ENCODE measurements at places on chromosomes 4 and X. TPM values are rescaled to one million over a fixed set of nuclear protein-coding genes. Genes with fewer than 3 reads are reported as not detected.

The TREX2 gene
- 0.58 TPM for total RNA-seq

- DNase-seq, result no peak
- H3K27me3 ChIP-seq, result peaks cover 6% of the 10 kb centered on the region
- H3K4me1 ChIP-seq, result no peaks in the 10 kb centered on the region
- H3K36me3 ChIP-seq, result no peaks in the 10 kb centered on the region
Measured at GRCh38 chrX:129614481-129615255, 40.1 kb downstream of the APLN start.

GRCh38 chr4:77154065-77154464 is 2.9 kb upstream of the CCNG2 start:
- H3K4me3 ChIP-seq, result no peak overlapping the region
- H3K27me3 ChIP-seq, result peaks cover 3% of the 10 kb centered on the region
- H3K4me1 ChIP-seq, result peaks cover 28% of the 10 kb centered on the region
- no peaks in the 10 kb centered on the region for H3K36me3 ChIP-seq
- H3K27ac ChIP-seq, result no peak overlapping the region

- H3K27ac ChIP-seq, result no peak overlapping the region
- H3K36me3 ChIP-seq, result no peaks in the 10 kb centered on the region
- DNase-seq, result no peak
- no peak overlapping the region for H3K4me3 ChIP-seq
- no peaks in the 10 kb centered on the region for H3K27me3 ChIP-seq
Measured at GRCh38 chrX:29042341-29042740, 455.1 kb downstream of the IL1RAPL1 start.

The CFAP97 gene
- total RNA-seq, result 42.2 TPM

The PDLIM3 gene
- total RNA-seq, result not detected

DNA sequence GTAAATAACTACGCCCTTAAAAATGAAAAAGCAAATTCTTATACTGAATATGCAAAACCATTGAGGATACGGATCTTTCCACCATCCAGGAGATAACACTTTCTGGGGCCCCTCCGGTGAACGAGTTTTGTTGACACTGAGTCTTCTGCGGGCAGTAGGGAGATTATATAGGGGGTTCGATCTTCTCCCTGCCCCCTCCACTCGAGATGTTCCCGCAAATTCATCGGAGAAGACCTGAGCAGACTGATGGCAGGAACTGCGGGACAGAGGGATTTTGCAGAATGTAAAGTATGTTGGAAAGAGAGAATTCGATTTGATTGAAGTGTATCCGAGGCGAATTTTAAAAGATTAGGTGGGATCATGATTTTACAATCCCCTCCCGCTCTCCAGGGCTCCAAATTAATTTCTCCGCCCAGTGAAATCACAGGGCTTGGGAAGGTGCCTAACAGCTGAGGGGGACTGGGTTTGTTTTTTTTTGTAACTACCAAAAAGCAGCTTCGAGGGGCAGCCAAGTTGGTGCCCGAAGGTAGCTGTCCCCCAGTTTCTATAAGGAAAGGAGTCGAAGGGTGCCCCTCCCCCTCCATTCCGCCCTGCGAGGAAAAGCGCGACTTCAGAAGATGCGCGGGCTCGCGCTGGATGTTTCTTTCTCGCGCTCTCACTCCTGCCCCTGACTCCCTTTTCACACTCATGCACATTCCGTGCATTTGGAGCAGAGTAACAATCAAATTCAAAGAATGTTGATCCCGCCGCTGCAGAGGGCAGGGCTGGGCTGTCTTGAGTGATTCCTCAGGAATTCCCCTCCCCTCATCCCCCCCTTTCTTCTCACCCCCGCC is 1.2 kb downstream of the TMEM255A start:
- H3K27ac ChIP-seq, result no peak overlapping the region
- DNase-seq, result no peak
- H3K36me3 ChIP-seq, result no peaks in the 10 kb centered on the region
- peaks cover 22% of the 10 kb centered on the region for H3K4me1 ChIP-seq

- peaks cover 29% of the 10 kb centered on the region for H3K36me3 ChIP-seq
- H3K4me1 ChIP-seq, result peaks cover 44% of the 10 kb centered on the region
- peak; percentile 85 for DNase-seq
Measured at GRCh38 chr4:107951551-107951950, 20.2 kb downstream of the CYP2U1 start.

The TEX11 gene
- not detected for total RNA-seq

The TMEM156 gene
- 0.17 TPM for total RNA-seq

- no peak overlapping the region for H3K27ac ChIP-seq
- no peaks in the 10 kb centered on the region for H3K36me3 ChIP-seq
- peak; percentile 44 for DNase-seq
- no peak overlapping the region for H3K4me3 ChIP-seq
- H3K27me3 ChIP-seq, result peaks cover 12% of the 10 kb centered on the region
Measured at GRCh38 chr4:47930971-47931804, 16.8 kb upstream of the NFXL1 start.

Data from HFFc6 (cell line).